ENCODE measurements at places on chromosomes 7 and 10.

GRCh38 chr7:6284055-6284400 is 11.6 kb upstream of the CYTH3 start:
- no peak for DNase-seq

DNA sequence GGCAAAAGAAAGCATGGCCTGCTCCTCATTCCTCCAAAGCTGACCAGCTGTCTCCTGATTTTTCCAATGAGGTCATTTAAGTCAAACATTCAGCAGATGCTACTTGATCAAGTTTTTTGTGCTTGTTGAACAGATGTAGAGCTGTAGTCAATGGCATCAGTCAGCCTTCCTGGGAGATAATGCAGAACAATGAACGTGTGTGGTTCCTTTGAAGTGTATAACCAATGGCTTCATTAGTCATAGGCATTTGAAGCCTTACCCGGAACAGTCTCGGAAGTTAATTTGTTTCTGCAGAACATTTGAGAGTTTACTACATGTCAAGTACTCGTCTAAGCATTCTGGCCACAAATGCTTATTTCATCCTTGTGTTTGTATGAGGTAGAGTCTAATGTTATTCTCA is 227.1 kb downstream of the ADRA2A start:
- DNase-seq = no peak

GRCh38 chr10:104318810-104319741 is 19.2 kb downstream of the ITPRIP start:
- DNase-seq = no peak

- DNase-seq = no peak
Observed at GRCh38 chr7:159201722-159202330, 57.2 kb upstream of the VIPR2 start.

- DNase-seq = no peak
Observed at GRCh38 chr7:91717681-91718470, 162.6 kb downstream of the MTERF1 start.

DNA sequence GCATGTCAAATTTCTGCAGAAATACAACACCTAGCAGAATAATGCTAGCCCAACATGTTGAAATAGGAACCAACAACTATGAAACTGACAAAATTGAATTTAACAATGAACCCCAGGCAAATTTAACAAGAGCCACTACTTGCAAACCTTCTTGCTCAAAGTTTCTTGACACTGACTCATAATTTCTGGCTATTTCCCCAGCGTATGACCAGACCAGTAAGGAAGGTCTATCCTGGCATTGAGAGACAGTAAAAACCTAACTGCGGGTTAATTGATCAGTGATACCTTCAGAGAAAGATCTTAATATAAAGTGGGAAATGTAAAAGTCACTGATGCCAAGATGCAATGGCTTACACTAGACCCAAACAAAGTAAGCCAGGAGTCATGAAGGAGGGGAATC is 510.1 kb downstream of the ARL4A start:
- peak; percentile 27 for DNase-seq

DNA sequence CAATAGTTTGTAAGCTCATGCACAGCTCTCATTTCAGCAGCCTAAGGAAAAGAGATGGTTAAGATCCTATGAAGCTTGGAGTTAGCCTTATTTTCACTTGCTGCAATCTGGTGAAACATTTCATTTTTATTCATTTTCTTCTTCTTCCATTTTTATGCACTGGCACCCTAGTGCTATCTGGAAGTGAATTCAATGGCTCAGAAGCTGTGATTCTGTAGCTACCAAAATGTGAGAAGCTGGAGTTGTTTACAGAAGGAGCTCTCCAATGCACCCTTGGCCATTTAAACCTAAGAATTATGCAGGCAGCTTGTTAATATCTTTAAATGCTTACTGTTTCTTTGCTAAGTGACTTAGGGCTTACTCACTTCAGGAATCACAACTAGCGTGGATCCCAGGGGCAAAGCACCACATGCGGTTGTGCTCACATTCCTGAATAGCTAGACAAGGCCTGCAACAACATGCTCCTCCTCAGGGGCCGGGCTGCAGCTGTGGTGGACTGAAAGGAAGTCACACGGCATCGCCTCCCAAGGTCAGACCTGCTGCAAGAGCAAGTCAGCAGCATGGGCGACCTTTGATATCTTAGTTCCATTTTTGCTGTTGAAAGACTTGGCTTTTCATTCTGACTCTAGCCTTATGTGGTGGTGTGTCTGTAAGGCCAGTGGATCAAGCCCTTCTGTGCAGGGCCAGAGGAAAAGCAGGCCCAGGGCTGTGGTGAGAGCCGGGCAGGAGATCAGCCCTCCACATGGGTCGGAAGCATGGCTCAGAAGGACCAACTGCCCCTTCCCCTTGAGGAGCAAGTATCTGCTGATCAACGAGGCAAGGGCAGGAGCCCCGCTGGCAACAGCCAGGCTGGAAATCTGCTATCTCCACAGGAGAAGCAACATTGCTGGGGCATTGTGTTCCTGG is 91.9 kb upstream of the MBL2 start:
- DNase-seq = peak; percentile 91

GRCh38 chr10:71685554-71686232 is 33.9 kb downstream of the C10orf105 start:
- DNase-seq = no peak

- DNase-seq = no peak
Observed at GRCh38 chr7:112021379-112022044, 184.7 kb downstream of the DOCK4 start.

- no peak for DNase-seq
Observed at GRCh38 chr10:60396766-60397165, 7.1 kb upstream of the ANK3 start.

- DNase-seq = no peak
Observed at GRCh38 chr7:12092499-12093130, 118.5 kb upstream of the TMEM106B start.

DNA sequence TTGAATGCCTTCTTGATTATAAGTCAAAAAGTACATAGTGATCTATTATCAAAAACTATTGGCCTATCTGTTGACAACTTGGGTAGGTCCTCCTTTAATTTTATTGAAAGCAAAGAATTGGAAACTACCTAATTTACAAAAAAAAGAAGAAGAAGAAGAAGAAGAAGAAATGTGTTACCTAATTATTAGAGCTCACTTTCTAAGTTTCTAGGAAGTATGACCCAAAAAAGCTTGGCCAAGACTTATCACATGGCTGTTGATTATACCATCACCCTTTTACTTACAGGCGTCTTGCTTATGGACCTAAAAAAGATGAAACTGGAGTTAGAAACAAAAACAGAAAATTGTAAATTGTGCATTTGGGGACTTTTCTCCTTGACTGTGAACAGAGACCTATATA is 81.8 kb upstream of the PIK3CG start:
- no peak for DNase-seq

DNA sequence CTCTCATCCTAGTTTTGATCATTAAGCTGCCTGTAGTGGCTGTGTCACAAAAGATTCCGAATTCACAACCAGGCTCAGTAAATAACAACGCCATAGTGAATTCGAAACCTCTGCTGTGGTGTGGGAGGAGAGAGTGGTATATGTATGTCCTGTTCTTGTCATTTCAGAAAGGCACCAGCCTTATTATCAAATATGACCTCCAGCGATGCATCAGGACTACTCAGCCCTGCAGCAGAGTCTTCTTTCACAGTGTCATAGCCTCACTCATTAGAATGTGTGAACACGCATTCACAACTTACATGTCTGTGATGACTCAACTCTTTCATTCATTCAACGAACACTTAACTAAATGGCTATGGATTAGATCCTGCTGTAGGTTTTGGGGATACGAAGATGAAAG is 15.3 kb downstream of the AOC1 start:
- DNase-seq = no peak

GRCh38 chr7:47587976-47588375 is 6.1 kb upstream of the TNS3 start:
- no peak for DNase-seq

GRCh38 chr10:97718659-97719142 is 5.2 kb downstream of the MARVELD1 start:
- no peak for DNase-seq

DNA sequence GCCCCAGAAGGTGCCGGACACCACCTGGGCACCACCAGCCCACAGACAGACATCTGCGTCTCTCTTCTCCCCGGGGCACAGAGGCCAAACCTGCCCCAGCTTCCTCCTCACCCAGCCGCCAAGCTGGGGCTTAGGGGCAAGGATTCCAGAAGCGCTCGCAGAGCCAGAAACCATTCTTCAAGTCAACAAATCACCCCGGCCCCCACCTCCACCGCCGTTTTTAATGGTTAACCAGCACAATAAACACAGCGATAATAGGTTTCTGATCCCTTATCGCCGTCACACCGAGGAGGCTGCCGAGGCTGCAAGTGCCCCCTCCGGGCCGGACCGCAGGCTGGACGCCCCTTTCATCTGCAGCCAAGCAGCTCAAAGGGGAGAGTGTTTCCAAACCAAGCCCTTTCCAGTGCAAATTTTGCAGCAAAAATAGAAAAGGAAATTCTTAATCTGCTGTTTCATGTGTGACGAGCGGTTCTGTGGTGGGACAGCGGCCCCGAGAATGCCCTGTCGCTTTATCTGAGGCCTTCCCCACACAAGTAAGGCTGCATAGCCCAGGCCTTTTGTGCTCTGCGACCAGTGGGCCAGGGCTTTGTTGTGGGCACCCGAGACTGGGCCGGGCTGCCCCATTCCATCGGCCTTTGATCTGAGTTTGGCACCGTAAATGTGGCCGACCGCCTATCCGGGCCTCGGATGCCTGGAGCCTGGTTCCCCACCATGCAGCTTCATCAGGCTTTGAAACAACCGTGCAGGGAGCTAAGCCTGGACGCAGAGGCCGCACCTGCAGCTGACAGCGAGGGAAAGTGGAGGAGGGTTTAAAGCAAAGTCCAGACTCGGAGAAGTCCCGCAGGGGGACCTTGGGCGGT is 83.2 kb downstream of the FOXL3 start:
- DNase-seq = no peak

DNA sequence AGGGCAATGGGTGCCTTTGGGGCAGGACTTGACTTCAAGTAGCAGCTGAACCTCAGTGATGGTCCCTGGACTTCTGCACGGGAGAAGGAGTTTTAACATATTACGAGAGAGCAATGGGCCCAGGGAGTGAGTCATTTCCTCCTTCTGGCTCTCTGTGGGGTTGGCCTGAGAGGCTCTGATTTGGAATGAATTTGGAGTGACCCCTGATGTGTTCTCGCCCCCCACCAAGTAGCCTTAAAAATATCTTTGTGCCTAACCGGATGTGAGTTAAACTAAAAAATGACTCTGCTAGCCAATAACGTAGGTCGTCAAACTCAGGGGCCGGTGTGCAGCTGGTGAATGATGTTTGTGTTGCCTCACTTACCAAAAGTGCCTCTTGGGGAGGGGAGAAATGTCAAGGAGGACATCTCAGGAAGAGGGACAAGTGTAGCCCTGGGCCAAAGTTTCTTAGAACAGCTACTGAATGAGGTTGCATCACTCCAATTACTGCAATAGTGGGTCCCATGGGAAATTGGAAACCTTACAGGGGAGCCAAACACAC is 656.6 kb downstream of the INHBA start:
- no peak for DNase-seq

DNA sequence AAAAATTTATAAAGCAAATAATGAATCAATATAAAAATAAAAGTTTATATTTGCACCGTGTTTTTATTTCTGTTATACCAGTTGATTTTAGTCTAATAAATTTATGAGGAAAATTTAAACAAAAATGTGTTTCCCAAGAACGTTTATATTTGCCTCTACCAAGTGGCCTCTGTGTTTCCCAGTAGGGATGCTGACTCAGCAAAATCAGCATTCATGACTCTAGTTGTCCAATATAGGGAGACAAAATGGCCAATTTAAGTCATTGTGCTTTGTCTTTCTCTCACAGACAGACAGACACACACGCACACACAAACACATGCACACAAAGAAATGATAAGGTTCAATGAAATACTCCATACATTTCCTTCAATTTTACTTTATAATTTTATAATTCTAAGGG is 942.5 kb upstream of the ZWINT start:
- DNase-seq = no peak

GRCh38 chr7:191981-192649 is at the start of gene FAM20C:
FAM20C (plus strand) TSS chr7:192571; CDS start chr7:193200, 629 bp downstream.
- DNase-seq = no peak

DNA sequence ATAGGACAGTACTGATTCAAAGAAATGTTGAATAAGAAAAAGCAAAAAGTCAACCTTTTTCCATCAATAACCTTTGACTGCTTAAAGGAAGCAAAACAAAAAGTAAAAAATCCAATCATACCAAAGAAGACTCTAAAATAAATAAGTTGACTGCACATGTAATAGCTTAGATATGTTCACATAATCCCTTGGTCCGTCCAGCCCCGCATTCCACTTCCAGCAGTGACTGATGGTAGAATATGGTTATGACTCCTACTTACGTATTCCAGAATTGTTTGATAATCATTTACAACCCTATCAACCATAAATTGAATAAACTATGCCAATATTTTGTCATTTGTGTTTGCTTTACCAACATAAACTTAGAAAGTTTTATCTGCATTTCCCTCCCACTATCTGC is 77.9 kb downstream of the CTNNA3 start:
- peak; percentile 28 for DNase-seq

DNA sequence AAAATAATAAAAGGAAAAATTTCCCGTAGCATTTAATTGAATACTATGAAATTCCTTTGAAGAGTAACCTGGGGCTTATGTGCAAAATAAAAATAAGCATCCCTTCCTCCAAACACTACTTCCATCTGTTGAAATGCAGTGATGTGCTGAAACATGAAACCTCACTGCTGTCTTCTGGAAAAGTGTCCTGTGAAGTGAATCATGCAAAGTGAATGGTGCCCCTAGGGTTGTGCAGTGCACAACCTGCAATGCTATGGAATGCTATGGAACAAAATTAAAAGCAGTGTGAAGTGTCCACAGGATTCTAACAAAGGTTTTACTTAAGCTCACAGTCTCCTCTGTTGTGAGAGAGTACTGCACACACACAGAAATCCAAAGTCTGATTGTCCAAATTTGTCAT is 480.9 kb downstream of the ETV1 start:
- no peak for DNase-seq

DNA sequence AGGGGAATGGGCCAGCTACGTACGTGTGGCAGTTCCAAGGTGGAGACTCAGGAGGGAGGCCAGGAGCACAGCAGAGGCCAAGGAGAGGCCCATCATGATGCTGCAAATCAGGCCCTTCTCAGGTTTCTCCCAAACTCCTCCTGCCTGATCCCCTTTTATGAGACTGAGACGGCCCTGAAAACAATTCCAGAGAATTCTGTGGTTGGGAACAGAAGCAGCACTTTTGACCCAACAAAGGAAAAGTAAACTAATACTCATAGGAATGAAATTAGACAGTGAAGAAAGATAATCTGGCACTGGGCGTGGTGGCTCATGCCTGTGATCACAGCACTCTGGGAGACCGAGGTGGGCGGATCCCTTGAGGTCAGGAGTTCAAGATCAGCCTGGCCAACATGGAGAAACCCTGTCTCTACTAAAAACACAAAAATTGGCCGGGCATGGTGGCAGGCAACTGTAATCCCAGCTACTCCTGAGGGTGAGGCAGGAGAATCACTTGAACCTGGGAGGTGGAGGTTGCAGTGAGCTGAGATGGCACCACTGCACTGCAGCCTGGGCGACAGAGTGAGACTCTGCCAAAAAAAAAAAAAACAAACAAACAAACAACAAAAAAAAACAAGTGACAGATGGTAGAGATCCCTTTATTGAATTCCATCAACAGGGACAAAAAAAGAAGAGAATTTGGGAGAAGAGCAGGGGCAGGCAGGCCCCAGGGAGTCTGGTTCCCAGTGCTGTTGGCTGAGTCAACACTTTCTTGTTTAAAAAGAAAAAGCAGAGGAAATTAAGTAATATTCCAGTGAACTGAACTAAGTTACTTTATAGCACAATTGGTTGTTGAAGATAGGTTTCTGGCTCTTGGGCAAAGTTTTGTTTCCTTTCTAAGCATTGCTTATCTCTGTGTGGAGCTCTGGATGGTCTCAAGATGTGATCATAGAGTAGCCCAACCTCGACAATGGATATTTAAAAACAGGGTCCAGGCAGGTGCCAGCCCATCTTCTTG is at the start of gene CCL26:
TSS of gene CCL26 (minus strand) at position 131 of the 997 bp plus-strand sequence. CDS start at position 96, 35 bp downstream.
- peak; percentile 87 for DNase-seq
